ENCODE measurements at places on chromosomes 13 and 19. TPM values are rescaled to one million over a fixed set of nuclear protein-coding genes. Genes with fewer than 3 reads are reported as not detected.

The CYP4F2 gene
- total RNA-seq, result not detected

The ICAM5 gene
- 0.38 TPM for total RNA-seq

The PNMA8B gene
- 1.0 TPM for total RNA-seq

The ZNF324 gene
- total RNA-seq, result 4.9 TPM

The PIK3R2 gene
- total RNA-seq, result 6.8 TPM

The SLC5A5 gene
- total RNA-seq, result not detected

The ERVK3-1 gene
- 39.8 TPM for total RNA-seq

The ZNF829 gene
- 4.1 TPM for total RNA-seq

The LILRB4 gene
- 10.3 TPM for total RNA-seq

The KIR3DL1 gene
- total RNA-seq, result not detected

Data from subcutaneous adipose tissue (tissue), 4 donors.